ENCODE measurements at places on chromosomes 2 and 18.

GRCh38 chr2:195026261-195026660 lies 630.8 kb upstream of the SLC39A10 start:
- DNase-seq = no peak

DNA sequence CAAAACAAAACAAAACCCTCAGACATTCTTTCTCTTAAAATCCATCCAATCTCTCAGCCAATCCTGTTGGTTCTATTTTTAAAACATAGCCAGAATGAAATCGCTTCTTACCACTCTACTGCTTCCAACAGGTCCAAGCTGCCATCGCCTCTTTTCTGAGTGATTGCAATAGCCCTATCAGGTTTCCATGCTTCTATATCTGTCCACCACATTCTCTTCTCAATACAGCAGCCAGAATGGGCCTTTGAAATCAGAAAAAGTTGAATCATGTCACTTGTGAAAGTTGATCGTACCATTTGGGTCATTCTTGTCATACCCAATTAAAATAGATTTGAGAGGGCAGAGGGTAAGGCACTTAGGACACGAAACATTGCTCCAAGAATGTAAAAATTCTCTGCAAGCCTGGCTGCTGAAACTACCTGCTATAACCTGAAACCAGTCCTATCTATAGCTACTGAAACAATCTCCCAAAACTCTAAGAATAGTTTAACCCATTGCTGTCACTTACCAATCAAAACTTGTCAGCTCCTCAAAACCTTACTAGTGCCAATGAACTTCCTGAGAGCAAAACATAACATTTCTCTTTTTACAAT lies 3.3 kb upstream of the MTLN start:
- DNase-seq = no peak

GRCh38 chr2:74037379-74037860 lies 52.7 kb downstream of the TET3 start:
- DNase-seq = no peak

DNA sequence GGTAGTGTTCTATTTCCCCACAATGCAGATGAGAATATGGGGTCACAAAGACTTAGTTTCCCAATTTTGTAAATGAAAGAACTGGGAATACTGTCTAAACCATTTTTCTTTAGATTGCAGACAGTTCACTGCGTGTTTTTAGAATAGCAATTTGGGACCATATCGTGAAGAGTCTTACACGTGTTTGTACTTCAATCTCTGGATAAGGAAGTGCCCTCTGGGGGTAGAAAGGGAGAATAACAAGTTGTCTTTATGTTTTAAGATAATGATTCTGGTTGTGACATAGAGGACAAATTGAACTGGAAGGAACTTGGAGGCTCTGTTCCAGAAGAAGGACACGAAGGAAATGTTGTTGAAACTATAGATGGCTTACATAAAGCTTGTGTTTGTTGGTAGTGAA lies 457.7 kb downstream of the CBLN2 start:
- DNase-seq = no peak

- DNase-seq = no peak
These were observed 2.0 kb downstream of the CDH7 start for GRCh38 chr18:65752625-65753325.

DNA sequence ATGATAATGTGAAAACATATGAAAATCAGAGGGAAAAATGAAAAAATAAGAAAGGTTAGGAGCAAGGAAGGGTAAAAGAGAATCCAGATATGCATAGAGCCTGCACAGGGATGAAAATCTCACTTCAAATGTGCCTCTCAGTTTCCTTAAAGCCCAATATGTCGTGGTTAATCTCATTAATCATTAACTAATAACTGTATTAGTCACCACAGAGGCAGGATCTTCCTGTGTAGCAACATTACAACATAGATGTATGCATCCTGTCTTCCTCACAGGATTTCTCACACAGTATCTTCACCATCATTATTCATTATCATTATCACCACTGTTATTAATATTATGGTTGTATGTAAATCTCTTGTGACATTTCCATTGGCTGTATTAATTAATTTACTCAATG lies 361.2 kb upstream of the SOX11 start:
- DNase-seq = no peak

GRCh38 chr2:164542581-164543021 lies 78.7 kb downstream of the GRB14 start:
- DNase-seq = no peak
